Activated naive CD8-positive, alpha-beta T cell treated with anti-CD3 and anti-CD28 coated beads for 36 hours (primary cell): ENCODE measurements at places on chromosomes 2 and 18.

DNA sequence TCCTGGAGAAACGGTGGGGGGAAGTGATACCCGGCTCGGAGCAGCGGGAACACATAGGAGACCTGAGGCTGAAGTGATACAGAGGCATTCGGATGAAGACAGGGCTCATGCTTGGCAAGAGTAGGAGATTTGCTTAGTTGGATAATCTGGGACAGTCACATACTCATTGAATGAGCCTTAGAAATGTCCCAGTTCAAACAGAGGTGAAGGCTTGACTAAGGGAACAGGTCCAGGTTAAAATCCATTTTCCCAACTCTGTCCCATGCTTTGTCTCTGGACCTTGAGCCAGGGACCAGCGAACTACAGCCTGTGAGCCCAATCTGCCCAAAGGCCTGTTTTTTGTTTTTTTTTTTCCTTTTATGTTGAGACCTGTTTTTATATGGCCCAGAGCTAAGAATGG lies 1.3 kb downstream of the UGT1A6 start:
- DNase-seq = no peak

- no peak for DNase-seq
Observed at GRCh38 chr2:9885036-9885684, 41.9 kb downstream of the TAF1B start.

GRCh38 chr2:42569883-42570282 lies 1.5 kb downstream of the MTA3 start:
- DNase-seq = no peak

GRCh38 chr2:60958361-60958760 lies 59.2 kb upstream of the PEX13 start:
- no peak for DNase-seq

GRCh38 chr18:79614211-79614955 lies 65.2 kb upstream of the CTDP1 start:
- DNase-seq = no peak

GRCh38 chr2:118841828-118842461 lies 5.5 kb downstream of the EN1 start:
- DNase-seq = no peak

GRCh38 chr18:50133526-50133925 lies 61.4 kb downstream of the MYO5B start:
- DNase-seq = no peak

GRCh38 chr2:3646446-3646845 lies 11.6 kb upstream of the ALLC start:
- DNase-seq = no peak

GRCh38 chr2:130877258-130877657 lies 40.5 kb downstream of the ARHGEF4 start:
- DNase-seq = no peak

DNA sequence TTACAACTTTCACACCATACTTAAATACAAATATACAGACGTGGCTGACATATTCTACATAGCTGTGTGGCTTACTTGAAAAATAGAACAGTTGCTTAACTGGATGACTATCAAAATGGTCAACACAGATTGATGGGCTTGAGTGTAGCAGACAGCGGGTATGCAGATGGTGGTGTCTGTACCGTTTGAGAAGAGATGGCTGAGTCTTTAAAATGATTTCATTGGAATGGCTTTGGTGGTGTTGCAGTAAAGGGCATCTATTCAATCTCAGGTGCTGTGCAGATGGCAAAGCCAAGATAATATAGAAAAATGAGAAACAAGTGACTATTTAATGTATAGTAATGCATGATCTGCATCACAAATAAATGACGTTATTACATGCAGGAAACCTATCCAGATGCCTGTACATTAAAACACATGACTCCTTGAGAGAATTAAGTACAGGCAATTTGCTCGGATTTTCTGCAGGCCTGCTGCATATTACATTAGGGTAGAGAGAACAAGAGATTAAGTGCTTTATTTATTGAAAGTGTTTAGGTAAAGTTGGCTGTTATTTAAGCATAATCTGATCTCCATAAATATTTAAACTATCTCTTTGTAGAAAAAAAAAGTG lies 68.5 kb downstream of the AGPS start:
- DNase-seq = no peak

- no peak for DNase-seq
Observed at GRCh38 chr2:224211181-224211480, 172.0 kb upstream of the SERPINE2 start.

DNA sequence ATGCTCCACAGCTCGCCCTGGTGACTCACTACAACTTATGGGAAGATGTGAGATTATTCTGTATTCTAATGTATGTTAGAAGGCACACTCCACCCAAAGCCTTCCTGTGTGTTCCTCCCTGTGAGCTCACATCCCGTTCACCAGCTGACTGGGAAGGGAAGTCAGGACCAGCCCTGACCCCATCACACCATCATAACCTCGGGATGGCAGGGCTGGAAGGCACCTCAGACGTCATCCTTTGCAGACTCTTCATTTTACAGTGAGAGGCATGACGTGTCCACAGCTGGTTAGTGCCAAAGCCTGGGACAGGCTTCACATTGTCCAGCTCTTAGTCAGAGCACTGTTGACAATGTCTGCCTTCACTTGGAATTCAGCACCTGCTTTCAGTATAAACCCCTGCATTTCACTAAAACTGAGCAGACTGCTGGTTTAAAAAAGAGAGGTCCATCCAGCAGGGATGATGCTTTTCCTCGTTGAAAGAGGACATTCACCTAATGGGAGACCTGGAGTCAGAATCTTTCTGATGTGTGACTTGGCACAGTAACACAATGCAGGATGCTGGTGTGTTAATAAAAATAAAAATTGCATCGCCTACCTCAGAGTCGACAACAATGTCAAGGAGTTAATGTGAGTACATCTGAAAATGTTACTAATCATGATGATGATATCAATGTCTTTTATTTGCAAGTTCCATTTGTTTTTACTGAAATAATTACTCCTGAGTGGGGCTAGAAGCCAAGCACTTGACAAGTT lies 418.0 kb upstream of the TNP1 start:
- DNase-seq = no peak
